ENCODE measurements at places on chromosomes 7 and 10. TPM values are rescaled to one million over a fixed set of nuclear protein-coding genes. Genes with fewer than 3 reads are reported as not detected.

DNA sequence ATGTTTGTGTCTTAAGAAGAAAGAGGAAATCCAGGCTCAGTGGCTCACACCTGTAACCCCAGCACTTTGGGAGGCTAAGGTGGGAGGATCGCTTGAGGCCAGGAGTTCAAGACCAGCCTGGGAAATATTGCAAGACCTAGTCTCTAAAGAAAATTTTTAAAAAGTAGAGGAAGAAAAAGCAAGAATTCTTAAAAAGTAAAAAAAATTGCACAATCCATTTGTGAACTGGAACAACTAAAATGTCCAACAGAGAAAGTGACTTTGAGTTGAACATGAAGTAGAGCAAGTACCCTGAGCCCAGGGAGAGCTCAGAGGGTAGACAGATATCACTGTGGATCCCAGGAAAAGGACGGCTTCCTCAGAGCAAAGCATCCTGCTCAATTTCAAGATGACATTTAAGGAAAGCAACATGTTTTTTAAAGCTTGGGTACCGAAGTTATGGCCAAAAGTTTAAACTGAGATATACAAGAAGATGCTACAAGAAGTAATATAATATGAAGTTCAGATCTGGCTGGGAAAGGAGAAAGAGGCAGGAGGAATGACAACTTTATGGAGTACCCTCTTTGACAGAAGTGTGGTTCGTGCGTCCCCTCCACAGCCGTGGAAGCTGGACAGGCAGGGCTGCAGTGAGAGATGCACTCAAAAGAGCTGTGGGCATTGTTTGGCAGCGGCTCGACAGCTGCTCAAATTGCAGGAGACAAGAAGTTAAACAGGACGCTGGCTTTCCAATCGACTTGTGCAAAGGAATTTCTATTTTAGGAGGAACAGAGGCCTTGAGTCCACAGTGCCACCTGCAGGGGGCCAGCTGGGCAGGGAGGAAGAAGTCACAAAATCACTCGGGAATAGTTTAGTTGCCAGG is 201.3 kb downstream of the JCAD start:
- DNase-seq, result peak; percentile 92

GRCh38 chr7:86295526-86295925 is 348.2 kb upstream of the GRM3 start:
- no peak for DNase-seq

DNA sequence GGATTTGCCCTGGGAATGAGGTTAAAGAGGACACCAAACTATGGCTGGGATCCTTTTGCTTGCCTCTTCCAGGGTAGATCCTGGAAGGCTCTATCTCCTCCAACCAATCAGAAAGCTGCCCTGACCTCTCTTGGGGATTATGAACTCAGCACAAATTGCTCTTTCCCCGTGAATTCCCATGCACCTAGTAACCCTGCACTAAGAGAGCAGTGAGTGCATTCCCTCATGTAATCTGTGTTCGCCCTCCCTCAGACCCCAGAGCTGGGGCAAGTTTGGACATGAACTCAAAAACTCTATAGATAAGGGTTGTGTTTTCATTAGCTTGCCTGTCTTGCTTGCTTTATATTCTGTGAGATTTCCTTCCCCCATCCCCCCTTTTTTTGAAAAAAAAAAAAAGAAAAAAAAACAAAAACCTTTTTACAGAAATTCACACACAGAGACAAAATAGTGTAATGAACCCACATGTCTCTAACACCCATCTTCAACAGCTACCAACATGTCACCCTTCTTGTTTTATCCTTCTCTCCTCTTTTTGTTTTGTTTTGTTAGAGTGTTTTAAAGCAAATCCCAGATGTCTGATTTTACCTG is 225.5 kb upstream of the TCF7L2 start:
- no peak for DNase-seq

DNA sequence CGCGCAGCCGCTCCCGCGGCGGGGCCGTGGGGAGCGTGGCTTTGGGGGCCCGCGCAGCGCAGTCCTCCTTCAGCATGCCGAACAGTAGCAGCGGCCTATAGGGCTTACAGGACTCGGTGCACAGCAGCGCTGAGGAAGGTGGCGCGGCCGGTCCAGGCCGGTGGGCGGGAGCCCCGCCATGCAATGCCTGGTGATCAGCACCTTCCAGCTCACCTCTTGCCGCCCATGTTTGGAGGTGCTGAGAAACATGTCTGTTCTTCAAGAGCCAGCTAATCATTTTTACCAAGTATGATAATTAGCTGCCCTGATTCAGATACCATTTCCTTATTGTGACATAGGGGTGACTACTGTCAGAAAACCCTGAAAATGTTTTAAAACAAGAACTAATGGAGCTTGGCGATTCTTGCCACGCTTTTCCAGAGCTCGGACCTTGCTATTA is 33.5 kb upstream of the SFTPD start:
- DNase-seq, result peak; percentile 7

DENND2A gene
- total RNA-seq, result not detected

GIMAP7 gene
- 42.4 TPM for total RNA-seq

Data from endothelial cell of umbilical vein (primary cell).